ENCODE measurements at places on chromosomes 5 and 9.

- peak; percentile 35 for DNase-seq
These were observed 302.6 kb upstream of the TAS2R1 start for GRCh38 chr5:9932770-9933169.

GRCh38 chr5:109533751-109534272 lies 124.0 kb upstream of the PJA2 start:
- DNase-seq = no peak

DNA sequence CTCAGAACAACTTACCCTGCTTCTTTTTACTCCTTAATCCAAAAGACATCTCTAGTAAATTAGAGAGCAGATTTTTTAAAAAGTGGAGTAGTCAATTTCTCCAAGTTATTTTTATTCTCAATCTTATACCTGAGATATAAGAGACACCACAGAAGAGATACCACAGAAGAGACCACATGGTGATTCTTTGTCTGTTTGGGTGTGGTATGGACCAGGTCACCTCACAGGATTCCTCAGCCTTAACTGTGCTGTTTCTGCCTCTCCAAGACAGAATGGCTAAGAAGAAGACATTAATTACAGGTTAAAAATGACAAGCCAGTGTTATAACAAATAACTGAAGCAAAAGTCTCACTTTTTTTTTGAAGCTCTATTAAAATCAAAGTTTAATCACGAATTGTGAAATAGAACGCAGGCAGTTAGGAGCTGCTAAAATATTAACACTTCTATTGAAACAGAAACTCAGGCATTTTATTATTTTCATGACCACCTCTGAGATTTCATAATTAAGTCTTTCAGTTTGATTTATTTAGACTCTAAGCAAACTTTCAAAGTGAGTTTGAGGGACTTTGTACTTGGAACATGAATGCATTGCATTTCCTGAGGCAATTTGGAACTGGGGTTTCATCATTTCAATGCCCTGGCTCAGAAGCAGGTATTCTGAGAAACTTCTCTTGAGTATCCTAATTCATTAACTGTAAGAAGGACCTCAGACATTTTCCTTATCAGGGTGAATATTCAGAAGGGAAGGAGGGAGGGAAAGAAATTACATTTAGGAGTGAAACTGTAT lies 280.7 kb downstream of the KCTD16 start:
- DNase-seq = no peak

GRCh38 chr9:134365791-134366222 lies 39.6 kb downstream of the RXRA start:
- DNase-seq = no peak

DNA sequence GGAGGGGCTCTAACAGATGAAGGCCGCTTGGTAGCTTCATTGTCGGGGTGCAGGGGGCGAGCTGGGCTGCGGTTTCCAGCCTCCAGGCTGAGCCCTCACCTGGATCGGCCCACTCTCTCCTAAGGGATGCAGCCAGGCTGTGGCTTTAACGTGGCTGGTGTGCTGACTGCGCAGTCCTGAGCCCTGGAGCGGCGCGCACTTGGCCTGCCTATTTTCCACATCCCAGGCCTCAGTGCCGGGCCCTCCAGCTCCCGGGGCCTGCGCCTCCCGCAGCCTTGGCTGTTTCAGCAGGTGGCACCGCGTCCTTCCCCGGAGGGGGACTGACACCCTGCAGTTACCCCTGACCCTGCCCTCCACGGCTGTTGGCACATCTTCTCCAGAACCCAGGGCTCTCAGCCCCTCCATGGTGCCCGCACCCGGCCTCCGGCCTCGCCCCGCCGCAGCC lies 1.4 kb downstream of the RNU6ATAC start:
- no peak for DNase-seq

DNA sequence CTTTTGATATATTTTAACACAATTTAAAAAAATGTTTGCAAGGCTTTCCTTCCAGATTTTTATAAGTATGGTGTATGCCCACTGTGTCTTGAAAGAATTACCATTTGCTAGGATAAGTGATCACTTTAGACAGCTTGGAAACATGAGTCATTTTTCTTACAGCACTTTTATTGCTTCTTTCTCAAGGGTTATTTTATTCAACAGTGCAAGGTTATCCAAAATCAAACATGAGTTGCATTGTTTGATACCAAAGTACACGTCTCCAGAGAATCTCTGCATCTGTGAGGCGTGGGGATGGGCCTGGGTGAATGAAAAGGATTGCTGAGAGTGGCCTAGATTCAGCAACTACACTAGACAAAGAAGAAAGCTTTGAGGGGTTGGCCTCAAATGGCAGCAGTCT lies 329.6 kb downstream of the ADAMTS6 start:
- no peak for DNase-seq

DNA sequence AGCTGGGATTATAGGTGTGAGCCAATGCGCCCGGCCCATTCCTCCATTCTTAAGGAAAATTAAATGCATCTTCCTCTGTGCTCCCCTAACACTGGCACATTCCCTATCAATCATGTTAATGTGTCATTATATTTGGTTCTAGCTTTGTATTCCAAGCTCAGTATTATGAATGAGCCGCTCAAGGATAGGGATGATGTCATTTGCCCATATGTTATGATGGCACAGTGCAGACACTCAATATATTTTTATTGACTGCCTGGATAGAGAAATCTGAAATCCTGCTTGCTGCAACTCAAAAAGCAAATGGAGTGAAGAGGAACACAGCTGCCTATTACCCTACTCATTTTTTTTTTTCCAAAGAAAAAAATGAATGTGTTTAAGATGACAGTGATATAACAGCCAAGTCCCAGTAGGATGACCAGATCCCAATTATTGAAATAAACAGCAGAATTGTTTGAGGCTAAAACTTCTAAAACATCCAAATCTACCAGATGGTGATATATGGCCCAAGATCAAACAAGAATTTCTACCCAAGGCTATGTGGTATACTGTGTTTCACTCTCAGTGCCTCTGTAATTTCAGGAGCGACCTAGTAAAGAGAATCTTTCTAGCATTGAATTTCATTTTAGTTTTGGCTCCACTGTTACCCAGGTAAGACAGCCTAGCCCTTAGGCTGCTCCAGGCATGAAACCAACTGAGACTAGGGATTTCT lies 16.3 kb downstream of the SUSD1 start:
- DNase-seq = no peak

GRCh38 chr9:32004431-32005076 lies 379.9 kb upstream of the ACO1 start:
- DNase-seq = no peak

DNA sequence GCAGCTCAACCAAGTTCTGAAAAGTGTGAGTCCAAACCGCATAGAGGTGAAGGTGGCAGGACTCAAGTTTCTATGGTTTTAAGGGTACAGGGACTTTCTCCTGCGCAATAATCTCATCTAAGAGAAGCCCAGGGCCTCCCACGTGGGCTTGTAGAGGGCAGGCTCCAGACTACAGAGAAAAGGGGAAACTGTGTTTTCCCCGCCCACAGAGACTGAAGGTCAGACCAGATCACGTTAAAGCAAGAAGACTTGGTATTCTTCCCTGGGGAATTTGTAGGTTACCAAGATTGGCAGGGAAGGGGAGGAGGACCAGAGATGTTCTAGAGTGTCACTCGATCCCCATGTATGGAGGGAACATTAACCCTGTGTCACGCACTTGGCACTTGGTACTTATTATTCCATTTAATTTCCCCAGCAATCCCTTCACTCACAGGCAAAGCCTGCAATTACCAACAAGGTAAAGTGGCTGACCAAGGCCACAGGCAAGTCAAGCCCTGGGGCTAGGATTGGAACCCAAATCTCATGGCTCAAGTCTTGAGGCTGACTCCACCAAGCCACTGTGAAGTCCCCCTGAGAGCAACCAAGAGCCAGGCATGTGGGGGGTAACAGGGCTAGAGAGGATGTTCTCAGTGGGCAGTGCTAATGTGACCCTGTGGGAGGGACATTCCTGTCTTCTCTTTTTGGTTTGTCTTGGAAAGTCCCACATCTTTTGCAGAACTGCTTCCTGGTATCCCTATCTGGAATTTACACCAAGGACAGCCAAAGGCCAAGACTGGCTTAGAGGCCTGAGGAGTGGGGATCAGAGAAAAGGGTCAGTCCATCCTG lies 18.3 kb upstream of the NEK6 start:
- DNase-seq = no peak

DNA sequence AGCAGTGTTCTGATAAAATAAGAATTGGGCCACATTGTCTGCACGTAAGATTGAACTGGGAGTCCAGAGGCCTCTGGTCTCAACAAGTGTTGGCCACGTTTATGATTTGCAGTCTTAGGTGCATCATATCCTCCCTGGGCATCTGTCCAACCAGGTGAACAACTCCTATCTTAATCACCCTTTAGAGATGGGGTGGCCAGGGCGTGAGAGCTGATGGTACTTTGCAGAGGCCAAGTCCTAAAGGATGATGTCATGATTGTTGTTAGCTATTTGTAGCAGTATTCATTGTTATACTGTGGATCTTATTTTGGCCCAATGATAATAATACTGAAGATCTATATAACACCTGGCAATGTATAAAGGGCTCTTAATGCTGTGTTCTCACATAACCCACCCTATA lies 73.2 kb upstream of the RARS1 start:
- DNase-seq = no peak

DNA sequence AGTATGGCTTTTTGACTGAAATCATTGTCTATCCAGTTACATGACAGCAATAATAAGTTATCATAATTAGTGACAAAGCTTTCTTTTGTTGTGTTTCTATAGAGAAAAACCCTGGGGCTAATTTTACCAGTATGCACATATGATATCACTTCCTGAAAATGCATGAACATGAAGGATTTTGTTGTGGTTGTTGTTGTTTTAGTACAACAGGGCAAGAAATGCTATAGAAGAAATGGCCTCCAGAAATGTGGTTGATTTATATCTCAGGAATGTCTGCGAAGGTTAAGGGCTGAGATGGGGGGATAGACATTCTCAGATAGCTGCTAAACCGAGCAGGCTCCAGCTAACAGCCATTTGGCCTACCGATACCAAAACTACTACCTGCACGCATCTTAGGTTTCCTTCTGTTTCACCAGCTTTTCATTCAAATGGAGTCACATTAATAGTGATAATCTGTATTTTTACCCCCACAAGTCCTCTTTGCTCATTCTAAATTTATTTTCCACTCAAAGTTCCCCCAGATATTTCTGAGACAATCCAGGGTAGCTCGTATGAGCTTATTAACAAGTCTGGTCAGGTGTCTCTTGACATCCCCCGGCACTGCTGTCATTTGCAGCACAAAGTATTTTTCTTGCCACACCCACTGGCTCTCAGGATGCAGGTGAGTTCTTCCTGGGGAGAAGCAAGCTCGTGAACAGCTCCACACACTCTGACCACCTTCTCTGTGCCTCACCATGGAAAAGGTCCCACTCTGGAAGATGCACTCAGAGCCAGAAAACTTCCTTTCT lies 232.4 kb upstream of the GAS1 start:
- DNase-seq = no peak

DNA sequence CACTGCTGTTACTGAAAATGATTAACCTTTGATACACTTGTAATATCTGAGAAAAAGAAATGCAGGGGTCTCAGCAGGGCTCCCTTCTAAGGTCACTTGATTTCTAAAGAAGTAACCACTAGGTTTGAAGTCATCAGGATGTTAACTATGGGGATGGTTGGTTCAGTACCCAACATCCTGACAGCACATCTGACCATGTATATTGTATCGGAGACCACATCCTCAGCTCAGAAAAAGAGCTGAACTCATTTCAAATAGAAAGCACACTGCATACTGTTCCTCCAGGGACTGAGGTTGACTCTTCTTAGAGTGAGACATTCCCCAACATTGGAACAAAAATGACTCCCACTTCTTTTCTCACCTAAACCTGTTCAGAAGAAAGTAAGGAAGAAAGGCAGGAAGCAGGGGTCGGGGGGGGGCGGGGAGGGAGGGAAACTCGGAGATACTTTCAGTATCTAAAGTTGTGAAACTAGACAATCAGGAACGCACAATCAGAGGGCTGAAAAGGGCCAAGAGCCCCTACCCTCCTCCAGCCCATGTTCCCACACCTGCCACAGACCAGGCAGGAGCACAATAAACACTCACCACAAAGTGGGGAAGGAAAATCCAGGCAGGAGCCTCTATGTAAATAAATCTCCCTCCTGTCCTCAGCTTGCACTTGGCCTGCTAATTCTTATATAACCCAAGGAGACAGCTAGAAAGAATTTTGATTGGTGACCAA lies 730 bp upstream of the GZMA start:
- DNase-seq = no peak

DNA sequence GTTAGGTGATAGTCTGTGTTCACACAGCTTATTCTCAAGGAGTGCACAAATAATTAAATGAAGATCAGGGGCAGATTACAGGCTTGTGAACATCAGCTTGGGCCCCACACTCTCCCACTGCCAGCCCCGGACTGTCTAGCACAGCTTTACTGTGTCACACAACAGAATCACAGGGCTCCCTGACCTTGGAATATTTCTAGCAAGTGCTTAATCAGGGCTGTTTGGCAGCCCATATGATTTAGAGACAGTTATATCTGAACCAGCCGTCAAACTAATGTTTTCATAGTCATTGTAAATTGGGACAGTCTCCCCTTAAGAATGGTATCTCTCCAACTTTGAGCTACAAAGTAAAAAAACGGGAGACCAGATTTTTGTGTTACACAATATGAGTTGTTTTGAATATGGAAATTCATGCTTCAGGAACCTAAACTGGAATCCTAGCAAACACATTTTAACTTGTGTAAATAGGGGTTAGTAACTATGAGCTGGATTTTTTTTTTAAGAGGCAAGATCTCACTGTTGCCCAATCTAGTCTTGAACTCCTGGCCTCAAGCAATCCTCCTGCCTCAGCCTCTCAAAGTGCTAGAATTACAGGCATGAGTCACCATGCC lies 517.6 kb downstream of the BNC2 start:
- no peak for DNase-seq

DNA sequence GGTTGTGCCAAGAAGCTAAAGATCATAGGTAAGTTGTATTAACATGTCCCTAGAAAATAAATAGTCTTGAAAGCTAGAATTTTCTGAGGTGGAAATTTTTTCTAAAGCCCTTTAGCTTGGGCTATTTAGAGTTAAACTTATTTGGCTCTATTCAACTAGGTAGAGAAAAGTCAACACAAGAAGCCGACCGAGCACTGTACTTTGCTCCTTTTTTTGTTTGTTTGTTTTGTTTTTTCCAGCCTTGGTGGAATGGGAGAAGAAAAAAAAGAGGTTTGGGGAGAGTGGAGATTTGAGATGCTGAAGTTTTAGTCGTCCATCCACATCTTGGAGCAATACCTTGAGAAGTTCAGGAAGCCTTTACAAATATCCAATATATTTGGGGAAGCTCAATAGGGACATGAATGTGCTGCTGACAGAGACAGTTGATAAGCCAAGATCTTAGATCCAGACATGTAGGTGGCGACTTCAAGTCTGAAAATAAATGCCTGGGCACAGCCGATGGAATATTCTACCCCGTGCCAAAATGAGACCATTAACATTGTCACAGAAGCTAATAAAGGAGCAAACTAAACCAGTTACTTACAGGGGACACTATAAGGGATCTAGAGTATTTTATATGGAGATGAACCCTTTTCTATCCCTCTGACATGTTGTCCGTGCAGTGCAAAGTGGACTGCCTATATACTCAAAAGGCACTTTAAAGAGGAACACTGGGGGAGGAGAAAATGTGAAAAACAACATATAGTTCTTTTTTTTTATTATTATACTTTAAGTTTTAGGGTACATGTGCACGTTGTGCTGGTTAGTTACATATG lies 466.1 kb downstream of the PTPRD start:
- no peak for DNase-seq
